ENCODE measurements at places on chromosomes 13 and 19.

- no peak for DNase-seq
These were observed 1016.0 kb downstream of the UQCRFS1 start for GRCh38 chr19:28196961-28197360.

DNA sequence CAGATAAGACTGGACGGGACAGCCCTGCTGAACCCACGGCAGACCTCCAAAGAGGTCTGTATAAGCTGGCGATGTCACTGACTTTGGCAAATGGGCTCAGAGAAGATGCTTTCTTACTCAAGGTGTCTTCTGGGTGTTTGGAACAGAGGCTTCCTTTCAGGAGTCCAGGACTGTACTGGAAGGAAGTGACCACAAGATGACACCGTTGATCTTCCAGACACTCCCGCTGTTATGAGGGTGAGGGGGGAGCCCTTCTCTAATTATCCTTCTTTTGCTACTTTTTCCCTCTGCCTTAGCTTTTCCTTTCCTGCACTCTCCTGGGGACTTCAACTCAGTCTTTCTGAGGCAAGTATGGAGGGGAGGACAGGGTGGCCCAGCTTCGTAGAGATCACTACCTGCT, 65.2 kb upstream of the ZNF599 start:
- DNase-seq = no peak

DNA sequence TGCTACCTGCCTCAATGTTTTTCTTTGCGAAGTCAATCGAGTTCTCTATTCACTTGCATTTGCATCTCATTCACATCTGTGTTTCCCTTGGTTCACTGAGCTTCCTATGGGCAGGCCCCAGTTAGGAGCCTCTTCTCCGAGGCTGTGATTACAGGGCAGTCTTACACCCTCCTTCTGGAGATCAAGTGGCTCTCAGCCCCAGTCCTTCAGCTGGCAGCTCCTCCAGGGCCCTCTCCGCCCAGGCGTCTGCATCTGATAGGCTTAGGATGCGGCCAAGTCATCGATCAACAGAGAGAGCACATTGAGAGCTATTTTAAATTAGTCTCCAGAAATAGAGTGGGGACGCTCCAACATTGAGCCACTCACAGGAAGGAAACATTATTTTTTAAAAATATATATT, 44.2 kb downstream of the MBNL2 start:
- DNase-seq = no peak

GRCh38 chr19:31252441-31252840, 96.8 kb downstream of the TSHZ3 start:
- no peak for DNase-seq

GRCh38 chr13:33528896-33529295, 243.3 kb upstream of the STARD13 start:
- DNase-seq = no peak

DNA sequence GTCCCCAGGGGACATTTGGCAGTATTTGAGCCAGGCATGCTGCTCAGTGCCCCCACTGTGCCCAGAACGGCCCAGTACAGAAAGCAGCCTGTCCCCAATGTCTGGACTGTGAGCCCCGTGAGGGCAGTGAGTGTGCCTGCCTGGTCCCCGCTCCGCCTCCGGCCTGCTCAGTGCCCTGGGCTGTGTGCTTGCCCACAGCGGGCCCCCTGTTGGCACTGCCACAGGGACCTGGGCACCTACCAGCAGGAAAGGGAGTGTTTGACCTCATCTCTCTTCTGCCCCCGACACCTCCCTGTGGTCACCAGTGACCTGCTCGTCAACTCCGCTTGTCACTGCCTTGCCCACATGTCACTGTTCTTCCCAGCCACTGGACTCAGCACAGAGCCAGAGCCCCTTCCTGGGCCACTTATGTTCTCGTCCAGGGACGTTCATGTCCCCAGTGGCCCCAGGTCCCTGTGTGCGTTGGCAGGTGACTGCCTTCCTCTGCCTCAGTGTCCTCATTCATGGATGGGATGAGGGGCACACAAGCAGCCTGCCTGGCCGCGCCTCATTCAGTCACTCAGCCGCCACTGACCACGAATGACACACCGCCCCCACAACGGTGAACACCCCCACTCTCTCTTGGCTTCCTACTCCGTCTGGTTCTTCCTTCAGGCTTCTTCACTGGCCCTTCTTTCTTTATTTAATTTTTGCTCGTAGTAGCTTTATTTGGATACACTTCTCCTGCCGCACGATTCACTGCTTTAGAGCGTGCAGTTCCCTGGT, 2.8 kb downstream of the FZR1 start:
- no peak for DNase-seq

DNA sequence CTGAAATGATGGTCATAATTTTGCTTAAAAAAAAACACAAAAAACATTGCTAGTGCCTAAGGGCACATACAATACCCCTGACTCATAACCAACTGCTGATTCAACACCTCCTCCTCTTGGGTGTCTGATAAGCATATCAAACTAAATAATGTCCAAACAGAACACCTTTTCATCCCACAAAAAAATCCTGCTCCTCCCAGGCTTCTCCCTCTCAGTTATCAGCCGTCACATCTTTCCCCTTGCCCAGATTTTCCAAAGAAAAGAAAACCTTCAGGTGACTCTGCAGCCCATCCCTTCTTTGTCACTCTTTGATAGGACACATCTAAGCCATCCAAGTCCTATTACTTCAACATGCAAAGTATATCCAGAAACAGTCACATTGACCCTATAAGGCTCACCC, 46.9 kb downstream of the ABCC4 start:
- DNase-seq = no peak

GRCh38 chr19:30217461-30217860, 154.7 kb upstream of the ZNF536 start:
- no peak for DNase-seq

GRCh38 chr13:49569993-49570689, 15.2 kb downstream of the RCBTB1 start:
- DNase-seq = peak; percentile 28

GRCh38 chr13:44223770-44224444, 149.7 kb upstream of the SERP2 start:
- DNase-seq = no peak
